ENCODE measurements at places on chromosomes 2 and 18.

- no peak for DNase-seq
These were observed 23.3 kb downstream of the ERCC3 start for GRCh38 chr2:127270663-127271062.

GRCh38 chr2:221103930-221104329 lies 468.2 kb downstream of the EPHA4 start:
- DNase-seq, result no peak

DNA sequence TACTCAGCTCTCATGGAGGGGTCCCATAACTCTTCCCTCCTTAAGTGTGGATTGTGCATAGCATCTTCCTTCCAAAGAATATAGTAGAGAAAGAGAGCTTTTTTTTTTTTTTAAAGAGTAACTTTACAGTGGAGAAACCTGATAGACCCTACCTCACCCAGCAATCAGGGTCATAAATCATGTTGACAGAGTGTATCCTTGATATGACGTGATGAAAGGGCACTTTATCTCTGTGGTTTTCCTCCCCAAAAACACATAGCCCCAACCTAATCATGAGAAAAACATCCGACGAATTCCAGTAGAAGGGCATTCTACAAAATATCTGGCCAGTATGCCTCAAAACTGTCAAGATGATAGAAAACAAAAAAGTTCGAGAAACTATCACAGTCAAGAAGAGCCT lies 29.5 kb upstream of the MEIS1 start:
- no peak for DNase-seq

- DNase-seq, result no peak
These were observed 8.7 kb downstream of the FEZ2 start for GRCh38 chr2:36589230-36589630.

DNA sequence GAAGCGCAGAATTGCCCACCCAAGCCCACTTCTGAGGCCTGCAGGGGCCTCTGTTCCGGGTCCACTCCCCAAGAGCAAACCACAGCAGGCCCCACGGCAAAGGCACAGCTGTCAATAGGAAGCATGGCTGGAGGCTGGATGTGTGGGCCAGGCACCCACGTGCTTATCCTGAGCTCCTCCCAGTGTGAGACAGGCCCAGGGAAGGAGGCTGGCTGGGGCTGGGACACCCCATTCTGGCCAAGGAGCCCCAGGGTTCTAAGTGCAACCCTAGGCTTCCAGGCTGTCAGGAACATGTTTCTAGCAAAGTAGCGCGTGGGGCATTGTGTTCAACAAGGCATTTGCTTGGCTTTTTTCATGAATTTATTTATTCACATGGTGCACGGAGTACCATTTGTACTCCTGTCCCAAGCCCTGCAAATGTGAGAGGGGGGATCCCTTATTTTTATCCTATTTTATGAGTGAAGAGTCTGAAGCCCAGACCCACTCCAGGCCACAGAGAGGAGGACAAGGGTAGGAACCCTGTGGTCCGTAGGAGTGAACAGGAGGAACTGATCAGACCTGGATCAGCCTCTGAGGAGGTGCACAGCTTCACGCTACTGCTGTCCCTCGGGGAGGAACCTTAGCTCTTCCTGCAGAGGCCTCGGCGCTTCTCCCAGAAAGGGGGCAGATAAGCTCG lies 6.1 kb upstream of the RAB17 start:
- DNase-seq, result no peak

DNA sequence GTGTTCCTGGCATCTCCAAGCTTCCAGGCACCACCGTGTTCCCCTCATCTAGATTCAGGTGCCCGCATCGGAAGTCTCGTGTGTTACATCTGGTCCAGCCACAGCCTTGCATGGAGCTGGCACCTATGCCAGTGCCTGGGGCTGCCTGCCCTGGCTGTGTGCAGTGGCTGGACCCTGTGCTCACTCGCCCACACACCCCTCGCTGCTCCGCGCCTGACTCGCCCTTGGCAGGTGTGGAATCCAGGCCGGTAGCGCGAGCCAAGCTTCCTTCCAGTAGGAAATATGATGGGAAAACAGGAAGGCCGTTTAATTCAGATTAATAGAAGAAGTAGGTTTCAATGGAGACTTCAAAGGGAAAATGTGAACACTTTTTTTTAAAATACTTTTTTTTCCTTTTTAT lies 78.0 kb downstream of the PTPN4 start:
- no peak for DNase-seq

- no peak for DNase-seq
These were observed 36.7 kb upstream of the NEB start for GRCh38 chr2:151770995-151771394.
